ENCODE measurements at places on chromosomes 5 and 9.

DNA sequence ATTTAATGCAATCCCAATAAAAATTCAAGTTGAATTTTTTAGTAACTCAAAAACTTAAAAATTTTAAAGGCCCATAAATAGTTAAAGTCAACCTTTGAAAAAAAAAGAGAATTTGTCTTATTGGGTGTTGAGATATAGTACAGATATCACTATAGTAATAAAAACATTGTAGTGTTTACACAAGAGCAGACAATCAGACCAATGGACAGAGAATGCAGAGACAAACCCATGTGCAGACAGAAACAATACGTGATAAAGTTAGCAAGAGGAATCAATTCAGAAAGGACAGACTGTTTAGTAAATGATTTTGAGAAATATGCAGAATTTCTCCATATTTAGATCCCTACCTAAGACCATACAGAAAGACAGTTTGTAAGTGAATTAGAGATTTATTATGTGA, 33.9 kb downstream of the GOLGA1 start:
- no peak for DNase-seq

DNA sequence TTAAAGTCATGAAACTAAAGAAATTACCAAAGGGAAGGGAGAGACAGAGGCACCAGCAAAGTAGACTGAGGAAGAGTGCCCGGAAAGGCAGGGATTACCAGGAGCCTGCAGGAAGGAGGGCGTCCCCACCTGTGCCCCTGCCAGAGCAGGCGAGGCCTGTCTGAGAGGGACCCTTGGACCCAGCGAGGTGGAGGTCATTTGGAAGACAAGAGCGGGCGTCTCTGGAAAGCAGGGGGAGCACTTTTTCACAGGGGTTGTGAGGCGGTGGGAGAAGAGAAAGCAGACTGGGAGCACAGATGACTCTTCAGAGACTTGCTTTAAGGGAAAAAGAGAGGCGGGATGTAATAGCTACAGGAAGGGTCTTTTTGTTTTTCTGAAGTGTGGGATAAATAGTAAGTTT, 27.5 kb upstream of the SLC2A8 start:
- no peak for DNase-seq

DNA sequence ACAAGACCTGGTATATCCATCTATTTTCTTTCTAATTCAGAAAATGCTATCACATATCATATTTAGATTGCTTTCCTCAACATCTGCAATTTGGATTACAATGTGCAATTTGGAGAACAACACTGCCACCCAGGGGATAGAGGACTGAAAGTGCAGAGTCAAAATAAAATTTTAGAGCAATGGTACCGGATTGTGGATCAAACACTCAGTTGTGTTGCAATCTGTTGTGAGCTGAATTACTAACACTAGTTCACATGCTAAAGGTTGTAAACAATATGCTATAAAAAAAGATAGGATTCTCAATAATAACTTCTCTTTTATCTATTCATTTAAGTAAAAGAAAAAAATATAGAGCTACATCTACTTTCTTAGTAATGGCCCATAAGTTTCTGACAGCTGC, 11.9 kb upstream of the SRFBP1 start:
- DNase-seq, result peak; percentile 50

GRCh38 chr9:77597057-77597456, 51.1 kb downstream of the GNA14 start:
- DNase-seq, result no peak

DNA sequence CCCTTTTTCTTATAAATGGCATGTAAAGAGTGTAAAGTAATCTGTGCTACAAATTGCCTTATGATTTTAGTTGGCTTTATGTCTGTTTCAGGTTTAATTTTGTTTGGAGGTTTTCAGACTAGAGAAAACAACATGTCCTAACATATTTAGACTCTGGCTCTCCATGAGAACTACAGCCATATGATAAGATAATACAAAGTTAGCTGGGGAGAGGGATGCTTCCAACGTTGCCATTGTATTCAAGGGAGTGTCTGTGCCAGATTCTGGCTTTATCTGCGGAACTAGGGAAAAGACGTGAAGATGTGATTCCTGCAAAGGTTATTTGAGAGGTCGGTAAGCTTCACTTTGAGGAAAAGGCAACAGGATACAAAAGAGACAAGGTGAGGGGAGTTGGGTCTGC, 140.0 kb upstream of the OTULINL start:
- no peak for DNase-seq

GRCh38 chr5:50647726-50648125, 18.7 kb upstream of the PARP8 start:
- no peak for DNase-seq

- DNase-seq, result peak; percentile 37
These were observed 2.3 kb downstream of the UHRF2 start for GRCh38 chr9:6415266-6415665.

- DNase-seq, result no peak
These were observed 326.7 kb upstream of the ZNF608 start for GRCh38 chr5:125073090-125073489.

- DNase-seq, result peak; percentile 23
These were observed 2.1 kb downstream of the EDIL3 start for GRCh38 chr5:84382363-84383295.

DNA sequence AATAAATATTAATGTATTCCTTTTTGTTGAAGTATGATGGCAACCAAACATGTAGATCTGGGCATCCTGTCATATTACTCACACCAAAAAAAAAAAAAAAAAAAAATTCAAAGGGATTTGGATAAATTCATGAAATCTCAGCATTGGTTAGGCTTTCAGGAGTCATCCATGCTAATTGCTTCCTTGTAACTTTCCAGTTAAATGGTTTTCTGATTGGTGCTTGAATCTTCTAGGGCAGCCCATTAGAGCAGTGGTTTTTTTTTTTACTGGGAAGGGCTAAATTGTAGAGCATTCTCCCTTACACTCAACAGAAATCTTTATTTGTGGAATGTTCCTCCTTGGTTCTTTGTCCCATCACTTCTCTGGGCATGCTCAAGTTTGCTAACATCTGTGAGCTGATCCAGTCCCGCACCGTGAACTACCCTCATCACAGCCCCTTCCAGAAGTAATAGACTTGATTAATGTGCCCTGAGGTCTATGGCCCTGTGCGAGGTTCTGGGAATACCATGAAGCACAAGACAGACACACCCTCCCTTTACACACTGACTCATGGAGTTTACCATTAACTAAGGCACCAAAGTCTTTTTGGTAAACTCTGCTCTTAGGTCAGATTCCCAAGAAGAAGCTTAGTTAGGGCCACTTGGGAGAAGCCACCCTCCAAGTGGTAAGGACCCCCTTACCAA, 56.0 kb downstream of the RGS3 start:
- DNase-seq, result peak; percentile 94

DNA sequence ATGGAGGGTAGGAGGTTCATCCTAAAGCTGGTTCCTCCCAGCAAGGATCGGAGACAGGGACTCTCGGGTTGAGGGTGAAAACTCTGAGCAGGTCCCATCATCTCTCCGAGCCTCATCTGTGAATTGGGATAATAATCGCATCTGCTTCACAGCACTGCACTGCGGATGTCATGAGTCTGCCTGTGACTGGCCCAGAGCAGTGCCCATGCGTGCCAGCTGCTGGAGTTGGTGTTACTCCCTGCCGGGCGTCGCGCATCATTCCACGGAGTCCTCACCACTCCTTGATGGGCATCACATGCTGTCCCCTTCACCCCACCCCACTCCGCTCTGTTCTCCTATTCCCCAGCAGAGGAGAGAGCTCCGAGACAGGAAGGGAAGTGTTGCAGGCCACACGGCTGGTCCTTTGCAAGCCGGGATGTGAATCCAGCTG, 35.1 kb upstream of the ORM1 start:
- DNase-seq, result no peak

GRCh38 chr5:158463938-158464337, 605.0 kb upstream of the CLINT1 start:
- DNase-seq, result no peak

GRCh38 chr5:28301712-28302111, 1263.3 kb upstream of the CDH9 start:
- peak; percentile 81 for DNase-seq
